GF-D8 (cell line): ENCODE measurements at places on chromosomes 12 and 14.

DNA sequence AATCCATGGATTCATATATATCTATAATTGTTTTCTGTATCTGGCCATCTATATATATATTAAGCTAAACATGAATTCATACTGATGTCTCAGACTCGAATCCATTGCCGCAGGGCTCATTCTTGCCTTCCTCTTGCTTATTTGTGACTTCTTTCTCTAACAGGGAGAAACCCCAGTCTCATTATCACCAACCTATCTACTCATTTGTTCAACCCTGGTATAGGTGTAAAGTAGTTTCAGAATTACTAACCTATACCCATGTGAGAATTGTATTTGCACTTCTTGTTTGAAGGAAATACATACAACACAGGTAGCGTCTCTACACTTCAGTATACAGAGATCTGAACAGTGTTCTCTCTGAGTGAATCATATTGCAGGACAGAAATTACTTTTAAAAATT lies 77.7 kb downstream of the PTPN11 start:
- no peak for DNase-seq

- DNase-seq: no peak
Measured at GRCh38 chr14:72608391-72609204, 285.3 kb downstream of the DPF3 start.

DNA sequence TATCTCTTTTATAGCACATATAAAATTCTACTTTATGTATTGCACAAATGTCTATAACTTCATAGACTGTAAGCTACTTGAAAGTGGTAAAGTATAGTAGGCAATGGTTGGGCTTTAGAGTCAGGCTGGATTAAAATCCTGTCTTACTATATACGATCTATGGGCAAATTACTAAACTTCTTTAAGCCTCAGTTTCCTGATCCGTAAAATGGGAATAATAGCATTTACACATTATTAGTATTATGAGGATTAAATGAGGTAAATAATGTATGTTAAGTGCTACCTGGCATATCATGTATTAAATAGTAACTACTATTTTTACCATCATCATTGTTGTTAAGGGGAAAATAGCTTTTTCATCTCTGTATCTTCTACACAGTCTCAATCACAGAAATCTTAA lies 14.4 kb downstream of the POLE2 start:
- no peak for DNase-seq

DNA sequence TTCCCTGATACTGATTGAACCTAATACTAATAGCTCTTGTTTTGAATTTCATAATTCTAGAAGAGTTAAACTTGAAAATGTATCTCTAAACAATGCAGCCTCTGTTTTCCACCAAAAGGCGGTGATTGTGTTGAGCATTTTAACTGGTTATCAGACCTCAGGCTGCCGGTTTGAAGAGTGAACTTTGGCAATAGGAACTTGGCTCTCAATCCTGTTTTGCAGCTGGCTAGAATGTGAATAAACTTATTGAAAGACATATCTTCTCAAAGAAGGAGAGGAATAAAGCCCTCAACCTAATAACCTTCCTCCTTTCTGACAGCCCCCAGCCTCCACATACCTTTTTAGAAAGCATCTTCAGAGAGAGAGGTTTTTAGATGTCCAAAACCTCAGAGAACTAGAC lies 105.4 kb downstream of the SRGAP1 start:
- no peak for DNase-seq

DNA sequence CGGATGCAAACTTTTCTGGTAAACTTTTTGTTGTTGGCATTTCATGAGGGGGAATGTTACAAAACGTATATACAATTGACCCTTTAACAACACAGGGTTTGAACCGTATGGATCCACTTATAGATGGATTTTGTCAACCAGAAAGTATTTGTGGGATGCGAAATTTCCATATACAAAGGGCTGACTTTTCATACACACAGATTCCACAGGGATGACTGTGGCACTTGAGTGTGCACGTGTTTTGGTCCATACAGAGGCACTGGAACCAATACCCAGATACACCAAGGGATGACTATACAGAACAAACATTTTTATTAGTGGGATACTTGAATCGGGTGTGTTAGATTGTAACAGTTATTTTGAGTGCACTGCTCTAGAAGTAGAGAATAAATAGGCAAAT lies 29.8 kb upstream of the CCT2 start:
- no peak for DNase-seq

DNA sequence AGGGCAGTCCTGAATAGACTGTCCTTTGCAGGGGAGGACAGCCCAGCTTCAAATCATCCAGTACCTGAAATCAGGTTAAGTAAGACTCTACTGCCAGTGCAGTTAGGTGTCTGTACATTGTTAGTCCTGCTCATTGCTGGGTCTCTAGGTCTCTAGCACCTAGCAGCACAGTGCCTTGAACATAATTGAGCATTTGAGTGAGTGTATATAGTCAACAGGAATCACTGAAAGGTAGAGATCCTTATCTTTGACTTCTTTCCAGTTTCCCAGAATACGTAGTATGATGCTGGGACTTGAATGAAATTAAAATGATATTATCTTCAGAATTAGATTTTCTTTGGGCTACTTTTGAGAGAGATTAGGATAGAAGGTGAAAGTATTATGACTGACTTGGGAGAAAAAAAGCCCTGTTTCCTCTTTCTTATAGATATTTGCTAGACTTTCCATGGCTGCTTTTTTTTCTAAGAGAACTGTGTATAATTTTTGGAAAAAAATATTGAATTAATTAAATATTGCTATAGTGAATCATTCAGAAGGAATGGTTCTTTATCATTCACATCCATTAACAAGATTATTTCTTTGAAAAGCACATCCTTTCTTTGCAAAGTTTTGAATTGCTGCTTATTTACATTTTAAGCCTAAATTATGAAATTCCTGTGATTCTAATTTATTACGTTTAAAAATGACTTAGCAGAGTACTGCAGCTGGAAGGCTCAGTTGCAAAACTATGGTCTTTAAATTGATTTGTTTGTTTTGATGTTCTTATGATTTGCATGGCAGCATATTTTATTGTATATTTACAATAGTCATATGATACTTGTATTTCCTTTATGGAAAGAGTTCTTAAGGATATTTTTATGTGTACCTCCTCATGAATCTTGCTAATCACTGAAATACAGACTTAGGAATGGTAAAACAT lies 51.6 kb downstream of the PPP4R4 start:
- no peak for DNase-seq

DNA sequence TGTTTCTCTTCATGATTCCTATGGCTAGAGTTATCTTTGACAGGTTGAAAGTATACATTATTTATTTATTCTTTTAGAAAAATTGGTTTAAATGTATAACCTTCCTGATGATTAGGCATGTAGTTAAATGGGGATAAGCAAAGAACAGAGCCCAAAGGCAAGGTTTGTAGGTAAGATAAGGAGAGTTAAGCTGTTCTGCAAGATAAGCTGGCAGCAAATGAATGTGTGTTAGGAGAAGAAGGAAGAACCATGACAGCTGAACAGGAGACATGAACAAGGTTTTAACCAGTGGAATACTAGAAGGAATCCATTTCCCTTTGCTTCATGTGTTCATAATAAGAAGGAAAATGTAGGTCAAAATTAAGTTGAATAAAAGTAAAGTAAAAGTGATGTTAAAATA lies 1330.1 kb upstream of the USP15 start:
- no peak for DNase-seq

- no peak for DNase-seq
Measured at GRCh38 chr14:76550534-76550933, 174.6 kb downstream of the ESRRB start.

GRCh38 chr14:71050227-71050823 lies 143.1 kb downstream of the PCNX1 start:
- DNase-seq: no peak
